Brain microvascular endothelial cell (primary cell): ENCODE measurements at places on chromosomes 4 and X.

- DNase-seq = peak; percentile 13
These were observed at the start of gene RAB9B for GRCh38 chrX:103831803-103832544. RAB9B (minus strand) TSS chrX:103832257; CDS start chrX:103825784, 6,473 bp downstream.

GRCh38 chrX:40278340-40279090 lies 180.8 kb upstream of the BCOR start:
- peak; percentile 23 for DNase-seq

DNA sequence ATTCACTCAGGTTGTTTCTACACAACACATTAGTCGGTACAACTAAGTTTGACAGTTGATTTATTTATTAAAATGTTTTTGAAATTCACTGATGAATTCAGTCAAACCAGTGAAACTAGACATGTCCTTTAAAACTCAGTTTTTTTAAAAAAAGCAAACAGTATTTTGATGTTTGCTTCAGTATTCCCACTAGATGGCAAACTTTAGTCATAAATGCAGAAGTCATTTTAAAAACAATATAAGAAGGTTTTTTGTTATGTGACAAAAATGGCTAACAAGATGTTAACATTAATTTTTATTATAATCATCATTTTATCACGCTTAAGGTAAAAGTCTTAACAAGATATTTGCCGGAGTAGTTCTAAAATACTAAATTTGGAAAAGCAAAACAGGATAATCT lies 1337.8 kb upstream of the DIAPH2 start:
- no peak for DNase-seq

DNA sequence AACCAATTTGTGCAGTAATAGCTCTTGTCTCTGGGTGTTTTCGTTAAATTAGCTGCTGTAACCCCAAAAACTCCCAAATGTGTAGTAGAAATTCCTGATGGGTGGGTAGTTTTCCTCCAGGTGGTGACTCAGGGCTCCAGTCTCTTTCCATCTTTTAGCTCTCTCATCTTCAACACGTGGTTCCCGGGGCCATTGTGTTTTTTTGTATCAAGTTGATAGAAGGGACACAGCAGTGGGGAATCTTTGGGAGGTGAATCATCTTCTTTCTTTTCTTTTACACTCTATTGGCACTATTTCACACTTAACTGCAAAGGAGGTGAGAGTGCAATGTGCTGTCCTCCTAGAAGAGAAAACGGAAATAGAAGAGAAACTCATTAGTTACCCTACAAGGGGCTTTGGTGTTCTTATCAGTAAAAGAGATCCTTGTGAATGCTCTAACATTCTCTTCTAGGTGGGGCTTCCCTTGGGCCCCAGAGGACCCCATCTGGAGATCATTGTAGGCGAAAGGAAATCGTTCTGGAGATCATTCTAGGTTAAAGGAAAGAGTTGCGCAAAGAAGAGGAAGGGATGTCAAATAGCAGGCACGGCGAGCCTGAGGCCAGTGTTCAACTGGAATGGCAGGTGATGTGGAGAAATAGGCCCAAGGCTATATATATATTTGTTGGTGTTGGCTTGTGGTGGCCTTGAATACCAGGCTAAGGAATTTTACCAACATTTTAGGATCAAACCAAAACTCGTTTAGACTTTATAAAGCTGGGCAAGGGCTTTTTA lies 68.2 kb upstream of the ACSL1 start:
- DNase-seq = no peak

GRCh38 chrX:104310090-104310489 lies 55.4 kb upstream of the ESX1 start:
- peak; percentile 28 for DNase-seq
